ENCODE measurements at places on chromosomes 11 and 22. TPM values are rescaled to one million over a fixed set of nuclear protein-coding genes. Genes with fewer than 3 reads are reported as not detected.
A peak's percentile ranks its signal among the peaks of the same experiment; 100 is the strongest.

Gene CCDC73
- not detected for total RNA-seq

GRCh38 chr11:36427079-36427478 lies 83.0 kb downstream of the TRAF6 start:
- no peak overlapping the region for H3K27ac ChIP-seq
- H3K27me3 ChIP-seq = peaks cover 9% of the 10 kb centered on the region
- peaks cover 22% of the 10 kb centered on the region for H3K4me1 ChIP-seq
- H3K36me3 ChIP-seq = peaks cover 10% of the 10 kb centered on the region
- H3K4me3 ChIP-seq = no peak overlapping the region

Gene MUC5AC
- not detected for total RNA-seq

GRCh38 chr11:1843098-1843473 lies 4.3 kb downstream of the TNNI2 start:
- no peak for DNase-seq
- peaks cover 8% of the 10 kb centered on the region for H3K27me3 ChIP-seq
- peaks cover 44% of the 10 kb centered on the region for H3K4me1 ChIP-seq
- no peaks in the 10 kb centered on the region for H3K36me3 ChIP-seq
- no peak overlapping the region for H3K27ac ChIP-seq

GRCh38 chr22:39556970-39557841 lies 13.3 kb upstream of the CACNA1I start:
- H3K4me3 ChIP-seq = peak overlapping the region; percentile 74
- H3K27ac ChIP-seq = no peak overlapping the region
- peak; percentile 39 for DNase-seq
- H3K4me1 ChIP-seq = peaks cover 8% of the 10 kb centered on the region
- H3K27me3 ChIP-seq = peaks cover 39% of the 10 kb centered on the region
- H3K36me3 ChIP-seq = no peaks in the 10 kb centered on the region

DNA sequence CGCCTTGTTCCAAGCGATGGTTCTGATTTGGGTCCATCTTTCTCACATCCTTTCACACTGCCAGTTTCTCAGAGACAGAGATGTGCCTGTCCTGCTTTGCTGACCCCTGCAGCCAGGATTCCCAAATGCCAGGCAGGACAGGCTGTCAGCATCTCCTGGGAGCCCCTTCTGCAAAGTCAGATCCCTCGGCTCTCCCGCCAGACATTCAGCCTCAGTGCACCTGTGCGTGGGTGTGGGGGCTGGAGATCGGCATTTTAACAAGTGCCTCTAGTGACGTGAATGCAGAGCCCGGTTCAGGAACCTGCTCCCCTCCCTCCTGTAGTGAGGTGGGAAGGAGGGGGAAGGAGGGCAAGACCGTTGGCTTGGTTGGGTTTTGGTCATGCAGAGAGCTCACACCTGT lies 108.9 kb upstream of the FGF3 start:
- no peak overlapping the region for H3K27ac ChIP-seq
- DNase-seq = no peak
- peaks cover 41% of the 10 kb centered on the region for H3K27me3 ChIP-seq
- H3K4me1 ChIP-seq = peaks cover 6% of the 10 kb centered on the region
- no peak overlapping the region for H3K4me3 ChIP-seq
- no peaks in the 10 kb centered on the region for H3K36me3 ChIP-seq

- no peak for DNase-seq
- H3K4me1 ChIP-seq = peaks cover 83% of the 10 kb centered on the region
- H3K36me3 ChIP-seq = no peaks in the 10 kb centered on the region
- no peak overlapping the region for H3K27ac ChIP-seq
Observed at GRCh38 chr11:13334034-13334786, 56.6 kb downstream of the BMAL1 start.
